ENCODE measurements at places on chromosomes 1 and 21.
A peak's percentile ranks its signal among the peaks of the same experiment; 100 is the strongest.

DNA sequence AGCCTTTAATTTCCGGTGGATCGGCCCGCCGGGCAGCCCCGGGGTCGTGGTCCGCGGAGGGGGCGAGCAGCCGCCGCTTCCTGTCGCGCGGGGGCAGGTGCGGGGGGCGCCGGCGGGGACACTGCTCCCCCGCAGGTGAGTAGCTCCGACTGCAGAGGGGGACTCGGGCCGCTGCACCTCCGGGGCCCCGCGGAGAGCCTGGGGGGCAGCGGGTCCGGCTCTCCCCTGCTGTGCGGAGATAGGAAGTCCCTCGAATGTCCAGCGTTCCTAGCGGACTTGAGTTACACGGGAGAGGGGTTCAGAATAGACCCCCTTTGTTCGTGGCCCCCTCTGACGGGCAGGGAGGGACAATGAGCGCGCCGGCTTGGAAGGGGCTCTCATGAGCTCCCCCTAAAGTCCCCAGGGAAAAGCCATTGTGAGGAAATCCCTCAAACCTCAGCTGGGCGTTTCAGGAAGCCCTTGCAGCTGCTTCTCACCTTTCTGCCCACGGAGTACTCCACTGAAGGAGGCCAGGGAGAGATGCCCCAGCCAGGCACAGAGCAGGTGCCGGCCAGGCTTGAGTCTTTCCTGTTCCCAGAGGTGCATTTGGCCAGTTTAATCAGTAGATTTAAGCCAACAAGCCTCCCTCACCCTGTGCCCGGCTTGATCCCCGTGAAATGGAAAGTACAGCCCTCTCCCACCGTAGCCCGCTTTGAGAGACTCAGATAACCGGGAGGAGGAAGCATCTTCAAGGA, 925 bp downstream of the PDE9A start:
- DNase-seq = peak; percentile 16

- no peak for DNase-seq
These were observed 94.6 kb downstream of the TGFB2 start for GRCh38 chr1:218439541-218440295.

- no peak for DNase-seq
These were observed 940.6 kb downstream of the TTLL7 start for GRCh38 chr1:83058327-83058726.

DNA sequence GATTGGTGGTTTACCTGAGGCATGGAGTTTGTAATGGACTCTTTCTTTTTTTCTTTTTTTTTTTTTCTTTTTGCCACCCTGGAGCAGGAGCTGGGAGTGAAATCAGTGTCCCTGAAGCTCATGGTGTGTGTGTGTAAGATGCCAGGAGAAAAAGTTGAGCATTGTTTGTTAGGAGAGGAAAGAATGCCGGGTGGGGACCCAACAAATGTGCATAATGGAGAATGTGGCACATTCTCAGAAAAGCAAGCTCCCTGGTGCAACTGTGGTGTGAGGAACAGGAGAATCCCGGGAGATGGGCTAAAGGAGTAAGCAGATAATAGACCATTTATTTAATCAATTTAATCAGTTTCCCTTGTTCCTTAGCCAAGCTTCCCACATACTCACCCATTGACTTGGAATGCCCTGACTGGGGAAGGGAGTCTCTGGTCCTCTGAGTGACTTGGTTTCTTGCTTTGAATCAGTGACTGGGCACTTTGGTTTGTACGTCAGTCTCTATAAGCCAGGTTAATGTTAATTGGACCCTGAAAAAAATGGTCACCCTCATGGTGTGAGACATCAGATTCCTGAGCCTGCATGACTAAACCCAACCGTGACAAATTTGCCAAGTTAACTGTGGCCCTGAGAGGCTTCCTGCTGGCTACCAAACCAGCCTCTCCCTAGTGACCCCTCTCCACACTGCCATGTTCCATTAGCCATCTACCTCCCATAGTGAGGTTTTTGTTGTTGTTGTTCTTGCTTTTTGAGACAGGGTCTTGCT, 43.9 kb upstream of the ITPKB start:
- DNase-seq = no peak

DNA sequence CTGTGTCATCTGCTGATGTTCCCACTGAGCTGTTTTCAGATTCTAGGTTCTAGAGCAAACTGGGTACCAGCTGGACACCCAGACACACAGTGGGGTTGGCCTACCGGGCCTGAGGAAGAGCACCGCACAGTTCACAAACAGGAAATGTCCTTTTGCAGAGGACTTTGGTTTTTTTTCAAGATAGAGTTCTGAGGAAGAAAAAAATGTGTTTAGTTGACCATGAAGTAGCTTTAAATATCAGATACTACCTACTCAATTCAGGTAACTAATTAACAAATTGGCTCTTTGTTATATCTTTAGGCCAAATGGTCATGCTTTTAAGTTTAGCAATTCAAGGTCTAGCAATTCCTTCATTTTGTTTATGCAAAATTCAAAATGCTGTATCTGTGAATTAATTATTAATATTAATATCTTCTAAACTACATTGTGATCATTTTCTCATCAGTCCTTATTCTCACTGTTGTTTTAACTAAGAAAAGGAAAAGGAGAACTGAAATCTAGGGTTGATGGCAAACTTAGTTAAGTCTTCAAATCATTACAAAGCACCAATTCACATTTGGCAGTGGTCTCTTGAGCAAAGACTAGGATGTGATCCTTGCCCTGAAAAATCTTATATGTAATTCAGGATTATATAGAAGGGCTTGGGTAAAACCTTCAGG, 17.2 kb upstream of the NCF2 start:
- no peak for DNase-seq

GRCh38 chr1:53462193-53462592, 3.0 kb downstream of the DMRTB1 start:
- DNase-seq = no peak

DNA sequence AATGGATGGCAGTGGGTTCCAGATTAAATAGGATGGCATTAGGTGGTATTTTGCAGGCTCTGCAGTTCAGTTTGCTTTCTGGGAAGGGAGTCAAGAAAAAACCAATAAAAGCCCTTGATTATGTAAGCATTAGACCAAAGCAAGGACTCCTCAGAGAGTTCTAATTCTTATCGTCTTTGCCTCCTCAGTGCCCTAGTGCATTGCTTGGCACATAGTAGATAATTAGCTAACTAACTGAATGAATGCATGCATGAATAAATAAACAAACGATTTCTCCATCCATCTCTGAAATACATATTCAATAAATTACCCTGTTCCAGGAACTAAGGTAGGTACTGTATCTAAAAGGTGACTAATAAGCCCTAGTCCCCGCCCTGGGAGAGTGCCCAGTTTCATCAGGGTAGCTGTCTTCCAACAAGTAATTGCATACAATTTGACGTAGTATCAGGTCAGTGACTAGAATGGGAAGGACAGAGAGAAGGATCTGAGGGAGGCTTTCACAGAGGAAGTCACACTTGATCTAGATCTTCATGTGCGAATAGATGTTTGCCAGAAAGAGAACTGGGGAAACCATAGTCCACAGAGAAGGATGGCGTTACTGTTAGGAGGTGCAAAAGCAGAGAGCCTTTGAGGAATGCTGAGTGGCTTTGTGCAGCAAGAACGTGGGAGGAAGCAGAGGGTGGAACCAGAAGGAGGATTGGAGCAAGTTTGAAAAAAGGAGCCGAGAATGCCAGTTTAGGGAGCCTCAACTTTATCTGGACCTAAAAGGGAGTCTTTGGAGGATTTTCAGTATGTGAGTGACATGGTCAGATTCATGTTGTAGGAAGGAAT, 111.4 kb downstream of the TBX19 start:
- no peak for DNase-seq

DNA sequence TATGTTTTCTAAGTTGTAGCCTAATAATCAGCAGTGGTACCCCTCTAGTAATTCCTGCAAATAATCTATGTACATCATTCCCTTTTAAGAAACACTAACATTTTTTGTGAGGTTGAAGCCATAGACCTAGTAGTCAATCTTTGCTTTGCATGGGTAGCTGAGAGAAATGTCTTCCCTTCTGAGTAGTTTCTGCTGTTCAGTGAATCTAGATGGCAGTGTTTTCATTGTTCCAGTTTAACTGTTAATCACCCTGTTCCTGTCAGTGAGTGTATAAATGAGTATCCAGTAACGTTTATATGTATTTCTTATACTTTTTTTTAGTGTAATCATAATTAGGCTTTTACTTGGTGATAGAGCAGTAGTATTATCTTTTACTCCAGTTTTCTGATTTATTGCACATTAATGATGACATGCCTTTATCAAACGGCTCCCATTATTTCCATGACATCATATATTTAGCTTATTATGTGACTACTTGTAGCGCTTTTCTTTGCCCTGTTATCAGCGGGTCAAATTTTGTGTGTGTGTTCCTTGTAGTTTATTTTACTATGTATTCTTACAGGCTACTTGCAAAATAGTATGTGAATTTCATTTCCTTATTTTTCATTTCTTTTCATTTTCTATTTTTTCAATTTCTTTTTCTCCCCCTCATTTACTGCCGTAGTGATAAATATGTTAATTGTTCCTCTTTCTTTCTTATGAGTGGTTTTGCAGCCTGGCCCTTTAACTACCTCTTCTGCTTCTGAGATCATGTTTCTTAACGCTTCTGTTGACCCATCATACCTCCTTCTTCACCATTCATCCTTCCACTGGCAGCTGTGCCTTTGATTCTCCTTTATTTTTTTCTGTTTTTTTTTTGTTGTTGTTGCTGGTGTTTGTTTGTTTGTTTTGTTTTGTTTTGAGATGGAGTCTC, 18.8 kb downstream of the CEP350 start:
- peak; percentile 55 for DNase-seq

DNA sequence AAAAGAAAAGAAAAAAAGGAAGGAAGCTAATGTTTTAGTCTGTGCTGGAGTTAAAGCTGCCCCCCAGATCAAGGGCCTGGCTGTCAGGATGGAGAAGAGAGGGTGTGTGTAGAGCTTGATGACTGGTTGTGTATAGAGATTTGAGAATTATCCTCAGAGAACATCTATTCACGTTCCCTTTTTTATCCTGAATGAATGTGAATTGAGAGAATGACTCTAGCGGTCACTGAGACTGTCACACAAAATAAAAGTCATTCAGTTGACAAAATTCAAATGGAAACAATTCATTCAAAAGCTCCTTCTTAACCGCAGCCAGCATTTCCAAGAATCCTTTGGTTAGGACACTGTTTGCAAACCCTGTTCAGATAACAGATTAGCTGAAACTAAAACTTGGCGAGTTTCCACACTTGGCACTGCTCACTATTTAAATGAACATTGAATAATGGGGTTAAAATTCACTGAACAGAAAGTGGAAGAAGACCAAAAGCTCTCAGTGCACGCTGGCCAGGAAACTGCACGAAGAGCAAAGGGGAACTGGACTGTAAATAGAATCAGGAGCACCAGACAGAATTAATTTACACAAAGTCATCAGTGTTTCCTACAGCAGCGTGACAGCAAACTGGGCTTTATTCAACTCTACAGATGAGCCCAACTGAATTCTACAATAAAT, 13.6 kb upstream of the FAM89A start:
- peak; percentile 62 for DNase-seq

GRCh38 chr1:231411036-231411531, 11.0 kb downstream of the EGLN1 start:
- DNase-seq = no peak

- DNase-seq = no peak
These were observed 18.9 kb upstream of the IPP start for GRCh38 chr1:45769261-45769932.

DNA sequence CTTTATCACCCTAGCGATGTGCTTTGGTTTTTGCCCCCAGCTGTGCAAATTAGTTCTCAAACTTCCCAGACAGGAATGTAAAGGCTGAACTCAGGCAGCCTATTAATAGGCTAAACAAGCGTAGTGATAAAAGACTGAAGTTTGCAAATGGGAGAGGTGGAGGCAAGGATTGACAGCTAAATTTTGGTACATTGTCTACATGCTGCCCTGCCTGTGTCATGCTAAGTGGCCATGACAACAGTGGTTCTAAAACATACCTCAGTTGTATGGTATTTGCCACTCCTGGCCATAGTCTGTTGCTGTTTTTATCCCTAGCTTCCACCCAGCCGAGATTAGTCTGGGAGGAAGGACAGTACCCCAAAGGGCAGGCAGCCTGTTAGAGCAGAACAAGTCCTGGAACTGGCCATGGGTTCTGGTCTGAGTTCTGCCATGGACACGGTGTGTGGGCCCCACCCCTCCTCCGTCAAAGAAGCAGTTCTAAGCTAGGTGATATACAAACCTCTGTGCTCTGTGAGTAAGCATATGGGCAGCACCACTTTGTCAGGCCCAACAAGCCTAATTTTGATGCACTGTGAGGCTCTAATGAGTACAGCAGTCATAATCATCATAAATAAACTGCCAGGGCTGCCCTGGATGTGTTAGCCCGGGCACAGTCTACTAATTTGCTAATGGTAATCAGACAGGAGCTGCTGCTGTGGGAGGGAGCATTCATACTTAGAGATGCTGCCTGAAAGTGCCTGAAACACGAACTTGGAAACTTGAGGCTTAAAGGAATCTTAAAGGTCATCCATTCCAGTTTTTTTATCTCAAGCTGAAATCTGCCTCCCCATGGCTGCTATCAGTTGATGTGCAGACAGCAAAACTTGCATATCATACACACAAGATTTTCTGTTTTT, 177.1 kb downstream of the HHAT start:
- DNase-seq = no peak

- no peak for DNase-seq
These were observed 46.1 kb upstream of the TARS2 start for GRCh38 chr1:150441121-150441520.

DNA sequence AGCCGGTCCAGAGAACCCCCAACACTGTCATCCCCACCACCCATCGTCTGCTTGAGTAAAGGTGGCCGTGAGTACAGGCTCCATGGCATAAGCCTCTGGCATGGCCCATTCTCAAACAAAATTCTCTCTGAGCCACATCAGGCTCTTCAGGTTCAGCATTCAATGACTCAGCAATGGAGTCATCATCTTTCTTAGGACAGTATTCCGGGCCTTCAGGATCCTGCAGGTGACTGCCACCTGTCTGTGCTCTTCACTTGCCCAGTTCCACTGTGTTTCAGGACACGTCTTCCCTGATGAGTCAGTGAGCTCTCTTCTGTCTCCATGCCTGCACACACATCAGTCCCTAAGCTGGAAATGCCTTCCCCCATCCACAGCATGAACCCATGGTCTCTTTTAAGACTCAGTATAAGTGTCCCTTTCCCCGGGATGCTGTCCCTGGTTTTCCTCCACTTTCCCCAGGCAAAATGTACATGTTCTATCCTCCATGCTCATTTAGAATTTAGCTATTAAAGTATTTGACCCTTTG, 81.1 kb upstream of the FGGY start:
- no peak for DNase-seq

- DNase-seq = no peak
These were observed 147.9 kb downstream of the C1orf21 start for GRCh38 chr1:184534690-184535089.

- no peak for DNase-seq
These were observed 91.0 kb upstream of the MAP1LC3C start for GRCh38 chr1:242089911-242090310.

- DNase-seq = no peak
These were observed 3.8 kb upstream of the KRTAP19-8 start for GRCh38 chr21:31042080-31042464.

GRCh38 chr1:66500301-66500700, 33.7 kb upstream of the SGIP1 start:
- DNase-seq = no peak

- DNase-seq = no peak
These were observed 708.8 kb downstream of the LTN1 start for GRCh38 chr21:28283641-28284490.

All from Kasumi-1 (cell line).